ENCODE measurements at places on chromosomes 1 and 21. TPM values are rescaled to one million over a fixed set of nuclear protein-coding genes. Genes with fewer than 3 reads are reported as not detected.

Gene PROK1
- polyA plus RNA-seq = not detected

- no peak overlapping the region for H3K27ac ChIP-seq
- peak; percentile 72 for DNase-seq
- peaks cover 31% of the 10 kb centered on the region for H3K4me1 ChIP-seq
- H3K4me3 ChIP-seq = peak overlapping the region; percentile 61
- no peaks in the 10 kb centered on the region for H3K36me3 ChIP-seq
Observed at GRCh38 chr1:1019122-1019999, 559 bp upstream of the AGRN start.

Gene FAM72D
- polyA plus RNA-seq = 0.48 TPM

DNA sequence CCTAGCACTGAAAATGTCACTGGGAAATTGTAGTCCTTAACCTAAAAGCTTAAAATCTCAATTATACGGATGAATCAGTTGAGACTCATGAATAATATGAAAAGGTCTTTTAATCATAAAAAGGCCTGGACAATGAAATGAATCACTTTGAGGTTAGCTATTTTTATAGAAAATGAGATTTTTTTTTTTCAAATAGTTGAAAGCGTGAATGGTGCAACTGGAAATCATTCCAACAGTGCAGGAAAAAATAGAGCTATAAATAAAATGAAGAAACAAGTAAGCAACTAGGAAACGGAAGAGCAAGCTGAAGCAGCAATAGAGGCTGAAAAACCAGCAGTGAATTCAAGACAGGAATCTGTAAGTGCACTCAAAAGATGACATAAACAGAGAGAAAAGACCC, 142.9 kb downstream of the BACH1 start:
- H3K36me3 ChIP-seq = no peaks in the 10 kb centered on the region
- H3K27me3 ChIP-seq = no peaks in the 10 kb centered on the region
- no peak for DNase-seq
- no peak overlapping the region for H3K4me3 ChIP-seq

DNA sequence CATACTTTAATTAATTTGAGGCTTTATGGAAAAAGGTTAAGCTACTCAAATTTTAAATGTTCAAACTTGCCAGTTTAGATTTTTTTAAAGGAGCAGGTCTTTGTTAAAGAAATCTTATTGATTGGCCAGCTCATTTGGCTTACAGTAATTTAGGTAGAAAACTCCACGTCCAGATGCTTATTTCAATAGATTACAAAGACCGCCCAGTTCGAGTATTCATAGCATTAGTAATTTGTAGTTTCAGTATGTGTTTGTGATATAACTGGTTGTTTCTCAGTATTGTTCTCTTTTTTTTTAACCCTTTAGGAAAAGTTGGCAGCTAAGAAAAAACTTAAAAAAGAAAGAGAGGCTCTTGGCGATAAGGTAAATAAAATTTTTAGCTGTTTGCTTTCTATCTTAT, 1.6 kb downstream of the RPF1 start:
- peaks cover 44% of the 10 kb centered on the region for H3K36me3 ChIP-seq
- no peak for DNase-seq
- peaks cover 5% of the 10 kb centered on the region for H3K27me3 ChIP-seq
- H3K27ac ChIP-seq = no peak overlapping the region

Measured in CD14-positive monocyte (primary cell).